HFFc6 (cell line): ENCODE measurements at places on chromosomes 5 and 9. TPM values are rescaled to one million over a fixed set of nuclear protein-coding genes. Genes with fewer than 3 reads are reported as not detected.

Gene TEX48
- not detected in 3 replicates for total RNA-seq

Gene ABLIM3
- total RNA-seq, result 29.0 to 54.1 TPM (median 36.9 TPM) in 3 replicates

Gene CAMLG
- total RNA-seq, result 27.1 to 35.1 TPM (median 33.2 TPM) in 3 replicates

Gene TMEM174
- total RNA-seq, result not detected in 3 replicates

DNA sequence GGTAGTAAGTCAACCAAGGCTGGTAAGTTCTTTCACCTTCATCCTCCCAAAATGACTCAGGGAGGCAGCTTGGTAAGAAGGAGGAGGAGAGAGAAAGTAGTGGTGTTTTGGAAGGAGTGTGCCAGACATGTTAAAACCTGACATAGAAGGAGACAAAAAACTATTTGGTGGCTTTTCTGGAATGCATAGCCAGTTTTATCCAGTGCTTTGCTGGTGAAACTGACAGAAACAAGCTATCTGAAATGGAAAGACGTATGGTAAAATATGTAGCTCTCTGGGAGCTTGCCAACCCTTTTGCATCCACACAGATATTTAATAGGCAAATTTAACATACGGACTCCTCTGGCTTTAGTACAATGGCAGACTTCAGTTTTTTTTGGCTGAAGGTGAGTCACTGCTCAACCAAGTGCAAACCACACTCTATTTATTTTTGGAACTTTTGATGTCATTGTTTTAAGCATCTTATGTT lies 45.4 kb downstream of the RAB14 start:
- H3K4me1 ChIP-seq, result peaks cover 39% of the 10 kb centered on the region
- H3K4me3 ChIP-seq, result peak overlapping the region; percentile 70
- peak; percentile 76 for DNase-seq
- peaks cover 28% of the 10 kb centered on the region for H3K36me3 ChIP-seq
- no peaks in the 10 kb centered on the region; the same call in 1 of the 2 replicates for H3K27me3 ChIP-seq

- peaks cover 5% of the 10 kb centered on the region; the same call in 1 of the 2 replicates for H3K4me1 ChIP-seq
- H3K4me3 ChIP-seq, result no peak overlapping the region
- DNase-seq, result peak; percentile 52
- H3K27ac ChIP-seq, result no peak overlapping the region
- H3K36me3 ChIP-seq, result no peaks in the 10 kb centered on the region
Measured at GRCh38 chr5:170809551-170809950, 26.0 kb downstream of the GABRP start.

DNA sequence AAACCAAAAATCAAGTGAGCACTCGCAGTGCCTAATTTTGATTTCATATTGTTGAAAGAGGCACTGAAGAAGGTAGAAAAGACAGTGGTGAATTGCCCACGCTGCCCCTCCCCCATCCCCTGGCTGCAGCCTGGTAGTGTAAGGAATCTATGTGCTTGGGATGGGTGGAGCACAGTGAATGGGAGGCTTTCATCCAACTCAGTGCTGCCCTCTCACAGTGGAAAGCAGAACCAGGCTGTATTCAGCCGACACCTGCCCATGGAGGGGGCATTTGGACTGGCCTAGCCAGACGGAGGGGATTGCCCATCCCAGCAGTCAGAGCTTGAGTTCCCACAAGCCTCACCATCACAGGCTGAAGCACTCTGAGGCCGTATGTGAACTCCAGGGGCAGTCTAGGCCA lies 800.4 kb upstream of the DMAC1 start:
- no peaks in the 10 kb centered on the region for H3K27me3 ChIP-seq
- no peak overlapping the region for H3K4me3 ChIP-seq
- H3K4me1 ChIP-seq, result no peaks in the 10 kb centered on the region
- no peak overlapping the region for H3K27ac ChIP-seq
- H3K36me3 ChIP-seq, result peaks cover 4% of the 10 kb centered on the region; the same call in 1 of the 2 replicates

- H3K4me3 ChIP-seq, result no peak overlapping the region
- H3K4me1 ChIP-seq, result no peaks in the 10 kb centered on the region; the same call in 1 of the 2 replicates
- H3K36me3 ChIP-seq, result no peaks in the 10 kb centered on the region
- no peak overlapping the region for H3K27ac ChIP-seq
- no peak for DNase-seq
- peaks cover 2% of the 10 kb centered on the region for H3K27me3 ChIP-seq
Measured at GRCh38 chr5:76537073-76537543, 86.1 kb downstream of the F2RL2 start.

DNA sequence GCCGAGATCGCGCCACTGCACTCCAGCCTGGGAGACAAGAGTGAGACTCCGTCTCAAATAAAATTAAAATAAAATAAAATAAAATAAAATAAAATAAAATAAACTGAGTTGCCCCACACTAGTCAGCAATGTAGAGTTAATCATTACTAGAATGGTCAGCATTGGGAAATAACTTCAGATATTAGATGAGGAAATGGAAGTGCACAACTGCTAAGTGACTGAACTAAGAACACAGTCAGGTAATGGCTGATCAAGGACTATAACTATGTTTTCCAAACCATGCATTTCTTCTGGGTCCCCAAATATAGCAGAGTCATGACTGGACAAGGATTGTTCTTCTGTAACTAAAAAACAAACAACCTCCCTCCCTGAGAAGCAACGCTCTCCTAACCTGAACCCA lies 17.1 kb downstream of the OTP start:
- no peak for DNase-seq
- H3K27me3 ChIP-seq, result peaks cover 21% of the 10 kb centered on the region
- no peak overlapping the region for H3K4me3 ChIP-seq
- H3K27ac ChIP-seq, result no peak overlapping the region
- H3K36me3 ChIP-seq, result no peaks in the 10 kb centered on the region; the same call in 1 of the 2 replicates

DNA sequence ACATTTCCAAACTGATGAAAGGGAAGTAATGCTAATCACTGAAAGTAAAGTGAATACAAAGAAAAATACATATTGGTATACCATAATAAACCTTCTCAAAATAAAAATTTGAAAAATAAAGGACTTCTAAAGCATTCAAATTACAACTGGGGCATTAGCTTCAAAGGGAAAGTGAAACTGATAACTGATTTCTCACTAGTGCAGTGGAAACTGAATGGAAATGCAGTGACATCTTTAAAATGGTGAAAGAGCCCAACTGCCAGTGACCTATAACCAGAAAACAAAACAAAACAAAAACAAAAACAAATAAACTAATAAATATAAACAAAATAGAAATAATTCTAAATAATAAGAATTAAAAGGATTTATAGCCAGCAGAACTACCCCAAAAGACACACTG lies 297.5 kb upstream of the GRIN3A start:
- H3K27ac ChIP-seq, result no peak overlapping the region
- DNase-seq, result no peak
- no peaks in the 10 kb centered on the region for H3K36me3 ChIP-seq
- no peaks in the 10 kb centered on the region for H3K4me1 ChIP-seq
- no peaks in the 10 kb centered on the region for H3K27me3 ChIP-seq
- no peak overlapping the region for H3K4me3 ChIP-seq

DNA sequence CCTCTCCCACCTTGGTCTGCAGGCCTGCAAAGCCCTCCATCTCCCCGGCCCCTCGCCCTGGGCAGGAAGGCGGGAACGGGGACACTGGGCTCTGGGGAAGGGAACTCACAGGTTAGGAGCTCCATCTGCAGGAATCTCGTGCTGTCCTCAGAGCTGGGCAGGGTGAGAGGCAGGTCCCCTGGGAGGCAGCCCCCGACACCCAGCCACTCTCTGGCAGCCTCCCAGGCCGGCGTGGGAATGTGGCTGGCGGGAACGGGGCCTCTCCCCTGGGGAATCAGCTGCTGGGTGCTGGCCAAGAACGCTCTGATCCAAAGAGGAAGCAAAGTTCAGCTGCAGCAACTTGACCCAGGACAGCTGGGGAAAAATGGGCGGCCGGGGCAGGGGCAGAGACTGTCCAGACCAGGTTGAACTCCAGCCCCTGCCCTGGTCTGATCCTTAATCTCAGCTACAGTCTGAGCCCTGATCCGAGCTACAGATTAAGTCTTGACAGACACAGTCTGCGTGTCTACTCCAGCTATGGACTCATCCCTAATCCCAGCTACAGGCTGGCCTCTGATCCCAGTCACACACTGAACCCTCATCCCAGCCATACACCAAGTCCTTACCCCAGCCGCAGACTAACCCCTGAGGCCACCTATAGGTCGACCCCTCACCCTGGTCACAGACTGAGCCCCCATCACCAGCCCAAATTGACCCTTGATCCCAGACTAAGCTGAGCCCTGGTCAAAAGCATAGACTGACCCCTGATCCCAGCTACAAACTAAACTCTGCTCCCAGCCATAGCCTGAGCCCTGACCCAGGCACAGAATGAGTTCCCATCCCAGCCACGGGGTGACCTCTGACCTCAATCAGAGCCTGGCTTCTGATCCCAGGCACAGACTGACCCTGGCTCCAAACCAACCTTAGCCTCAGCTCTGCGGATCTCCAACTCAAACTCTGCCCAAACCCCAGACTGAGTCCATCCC lies 37.3 kb upstream of the EGFL7 start:
- H3K4me1 ChIP-seq, result no peaks in the 10 kb centered on the region
- peak; percentile 10 for DNase-seq
- no peak overlapping the region for H3K27ac ChIP-seq
- H3K36me3 ChIP-seq, result no peaks in the 10 kb centered on the region

DNA sequence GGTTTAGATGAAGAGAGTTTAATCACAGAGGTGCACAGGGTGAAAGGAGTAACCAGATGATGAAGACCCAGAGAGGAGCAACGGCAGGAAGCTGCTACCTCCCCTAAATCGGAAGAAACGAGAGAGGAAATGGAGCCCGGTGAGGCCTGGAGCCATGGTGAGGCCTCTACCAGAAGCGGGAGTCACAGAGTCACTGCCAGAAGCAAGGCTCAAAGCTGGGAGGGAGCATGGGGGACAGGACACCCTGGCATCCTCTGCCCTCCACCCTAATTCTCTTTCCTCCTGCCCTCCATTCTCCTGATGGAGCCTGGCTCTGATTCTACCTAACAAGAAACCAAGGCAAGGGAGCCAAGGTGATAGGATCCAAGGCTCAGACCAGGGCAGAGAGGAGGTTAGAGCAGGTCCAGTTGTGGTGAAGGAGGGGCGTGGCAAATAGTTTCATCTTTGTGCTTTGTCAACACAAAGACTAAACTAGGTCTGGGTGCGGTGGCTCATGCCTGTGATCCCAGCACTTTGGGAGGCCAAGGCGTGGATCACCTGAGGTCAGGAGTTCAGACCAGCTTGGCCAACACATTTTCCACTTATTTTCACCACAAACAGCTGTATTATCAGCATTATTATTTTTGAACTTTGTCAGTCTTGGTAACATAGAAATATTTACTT lies 134.4 kb upstream of the RAI14 start:
- DNase-seq, result no peak
- H3K4me1 ChIP-seq, result peaks cover 73% of the 10 kb centered on the region
- H3K36me3 ChIP-seq, result no peaks in the 10 kb centered on the region
- peak overlapping the region; percentile 47 for H3K27ac ChIP-seq
- H3K27me3 ChIP-seq, result no peaks in the 10 kb centered on the region

GRCh38 chr9:29422438-29422837 lies 1849.2 kb upstream of the C9orf72 start:
- H3K4me1 ChIP-seq, result no peaks in the 10 kb centered on the region
- no peaks in the 10 kb centered on the region for H3K36me3 ChIP-seq
- no peak overlapping the region for H3K4me3 ChIP-seq
- no peak for DNase-seq

DNA sequence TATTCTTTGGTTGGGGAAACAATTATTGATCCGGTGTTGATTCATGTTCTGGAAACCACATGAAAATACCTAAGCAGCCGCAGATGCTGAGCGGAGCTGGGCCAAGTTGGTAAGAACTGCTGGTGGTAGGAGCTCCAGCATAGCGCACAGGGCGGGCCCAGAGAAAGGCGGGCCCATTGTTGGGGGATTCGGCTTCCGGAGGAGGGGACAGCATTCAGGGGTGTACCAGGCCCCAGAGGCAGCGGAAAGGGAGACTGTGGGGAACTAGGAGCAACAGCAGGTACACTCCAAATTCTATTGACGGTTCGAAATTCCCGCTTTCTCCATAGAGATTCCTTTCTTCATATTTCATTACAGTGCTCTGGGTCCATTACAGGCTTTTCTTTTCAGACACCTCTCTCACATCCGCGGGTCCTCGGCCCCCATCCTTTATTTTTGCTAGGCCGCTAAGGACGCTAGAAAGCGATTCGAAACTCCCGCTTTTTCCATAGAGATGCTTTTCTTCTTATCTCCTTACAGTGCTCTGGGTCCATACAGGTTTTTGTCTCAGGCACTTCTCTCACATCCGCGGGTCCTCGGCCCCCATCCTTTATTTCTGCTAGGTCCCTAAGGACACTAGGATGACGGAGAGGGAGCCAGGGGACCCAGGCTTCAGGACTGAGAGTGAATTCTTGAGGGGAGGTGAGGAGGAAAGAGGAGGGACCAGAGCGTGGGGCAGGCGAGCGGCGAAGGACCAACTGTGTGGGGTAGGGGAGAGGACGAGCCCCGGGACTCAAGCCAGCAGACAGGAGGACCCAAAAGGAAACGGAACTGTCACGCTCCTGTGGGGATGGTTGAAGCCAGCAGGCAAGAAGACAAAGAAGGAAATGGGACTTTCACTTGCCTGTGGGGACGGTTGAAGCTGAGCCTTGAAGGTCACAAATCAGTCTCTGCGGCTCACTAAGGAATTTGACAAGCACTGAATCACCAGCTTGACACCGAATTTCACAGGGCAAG lies at the start of gene CCDC152:
Gene CCDC152 (plus strand): TSS at position 213 of the 996 bp plus-strand sequence. CDS start 2,304 bp downstream, outside the sequence.
- peaks cover 14% of the 10 kb centered on the region for H3K4me1 ChIP-seq
- peak within 1 kb of the TSS; percentile 46; the same call in 1 of the 2 replicates for H3K27ac ChIP-seq
- DNase-seq, result no peak
- peaks cover 1% of the 10 kb centered on the region for H3K27me3 ChIP-seq
- no peaks in the 10 kb centered on the region for H3K36me3 ChIP-seq

- no peak overlapping the region for H3K4me3 ChIP-seq
- no peak overlapping the region for H3K27ac ChIP-seq
- DNase-seq, result no peak
- H3K4me1 ChIP-seq, result no peaks in the 10 kb centered on the region
Measured at GRCh38 chr5:127506616-127507015, 10.8 kb upstream of the PRRC1 start.

- peak overlapping the region; percentile 14; the same call in 1 of the 2 replicates for H3K27ac ChIP-seq
- peaks cover 11% of the 10 kb centered on the region for H3K36me3 ChIP-seq
- DNase-seq, result no peak
- H3K4me1 ChIP-seq, result peaks cover 29% of the 10 kb centered on the region
- no peak overlapping the region for H3K4me3 ChIP-seq
- H3K27me3 ChIP-seq, result no peaks in the 10 kb centered on the region; the same call in 1 of the 2 replicates
Measured at GRCh38 chr5:6637022-6637421, 3.8 kb downstream of the SRD5A1 start.

DNA sequence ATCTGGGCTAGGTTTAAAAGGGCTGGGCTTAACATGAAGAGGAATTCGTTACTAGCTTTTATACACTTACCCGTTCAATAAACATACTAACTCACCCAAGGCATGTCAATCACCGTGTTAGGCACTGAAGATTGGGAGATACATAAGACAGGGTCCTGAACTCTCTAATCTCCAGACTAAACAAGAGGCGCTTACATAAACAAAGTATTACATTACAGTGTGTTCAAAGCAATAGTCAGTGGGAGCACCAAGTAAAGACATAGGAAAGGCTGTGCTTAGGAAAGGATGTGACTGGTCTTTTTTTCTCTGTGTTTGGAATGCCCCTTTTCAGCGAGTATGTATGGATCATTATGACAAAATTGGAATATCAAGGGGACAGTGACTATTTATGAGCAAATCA lies 203.6 kb upstream of the ADRA1B start:
- no peak overlapping the region for H3K27ac ChIP-seq
- no peak overlapping the region for H3K4me3 ChIP-seq
